ENCODE measurements at places on chromosomes 11 and 22.

DNA sequence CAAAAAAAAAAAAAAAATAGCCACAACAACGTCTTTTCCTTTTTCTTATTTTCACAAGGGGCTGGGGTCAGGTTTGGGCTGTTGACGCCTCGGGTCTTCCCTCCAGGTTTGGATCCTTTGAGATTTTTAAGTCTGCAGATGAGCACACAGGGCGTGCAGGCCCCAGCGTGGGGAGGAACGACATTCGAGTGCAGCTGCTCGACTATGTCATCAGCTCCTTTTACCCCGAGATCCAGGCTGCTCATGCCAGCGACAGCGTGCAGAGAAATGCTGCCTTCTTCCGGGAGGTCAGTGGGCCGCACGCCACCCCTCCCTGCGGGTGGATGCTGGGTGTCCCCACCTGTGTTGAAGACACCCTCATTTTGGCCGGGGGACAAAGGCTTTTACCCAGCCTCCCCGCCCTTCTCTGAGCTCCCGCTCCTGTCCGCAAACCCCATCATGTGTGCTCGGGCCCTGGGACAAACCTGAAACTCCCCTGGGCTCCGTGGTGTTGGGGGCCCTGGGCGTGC, 7.7 kb downstream of the SELENOO start:
- no peak for DNase-seq

DNA sequence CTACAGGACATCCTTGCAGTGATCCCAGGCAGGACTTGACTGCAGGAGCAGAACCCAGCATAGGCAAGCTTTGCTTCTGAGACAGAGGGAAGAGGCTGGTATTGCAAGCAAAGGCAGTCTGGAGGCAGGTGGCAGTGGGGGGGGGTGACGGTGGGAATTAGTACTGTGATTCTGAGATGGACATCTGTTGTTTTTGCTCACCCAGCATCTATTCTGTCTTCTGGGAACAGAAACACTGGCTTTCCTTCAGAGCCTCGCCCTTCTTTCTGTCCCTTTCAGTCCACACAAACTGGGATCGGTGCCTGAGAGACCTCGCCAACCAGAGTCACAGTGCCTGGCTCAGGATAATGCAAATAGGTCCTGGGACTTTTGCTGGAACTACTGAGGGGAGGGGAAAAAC, 31.2 kb upstream of the RASL10A start:
- DNase-seq: no peak

GRCh38 chr11:47143322-47143721, 33.4 kb downstream of the ARFGAP2 start:
- DNase-seq: no peak

DNA sequence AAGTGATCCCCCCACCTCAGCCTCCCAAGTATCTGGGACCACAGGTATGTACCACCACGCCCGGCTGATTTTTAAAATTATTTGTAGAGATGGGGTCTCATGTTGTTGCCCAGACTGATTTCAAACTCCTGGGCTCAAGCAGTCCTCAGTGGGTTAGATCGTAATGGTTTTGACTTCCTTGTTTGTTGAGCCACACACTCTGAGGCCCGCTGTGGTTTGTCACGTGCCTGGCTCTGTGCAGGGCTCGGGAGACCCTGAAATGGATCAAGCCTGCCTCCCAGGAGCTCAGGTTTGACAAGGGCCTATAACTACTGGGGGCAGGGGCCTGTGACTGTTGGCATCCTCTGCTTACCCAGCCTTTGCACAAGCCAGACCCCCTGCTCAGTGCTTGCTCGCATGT, 68.1 kb downstream of the MPPED1 start:
- no peak for DNase-seq
